ENCODE measurements at places on chromosomes 5 and 9.

- DNase-seq, result no peak
Observed at GRCh38 chr9:38048316-38048969, 20.6 kb downstream of the SHB start.

GRCh38 chr9:131674425-131675421, 65.2 kb downstream of the RAPGEF1 start:
- DNase-seq, result no peak

GRCh38 chr5:76457674-76458485, 54.8 kb downstream of the IQGAP2 start:
- DNase-seq, result no peak

DNA sequence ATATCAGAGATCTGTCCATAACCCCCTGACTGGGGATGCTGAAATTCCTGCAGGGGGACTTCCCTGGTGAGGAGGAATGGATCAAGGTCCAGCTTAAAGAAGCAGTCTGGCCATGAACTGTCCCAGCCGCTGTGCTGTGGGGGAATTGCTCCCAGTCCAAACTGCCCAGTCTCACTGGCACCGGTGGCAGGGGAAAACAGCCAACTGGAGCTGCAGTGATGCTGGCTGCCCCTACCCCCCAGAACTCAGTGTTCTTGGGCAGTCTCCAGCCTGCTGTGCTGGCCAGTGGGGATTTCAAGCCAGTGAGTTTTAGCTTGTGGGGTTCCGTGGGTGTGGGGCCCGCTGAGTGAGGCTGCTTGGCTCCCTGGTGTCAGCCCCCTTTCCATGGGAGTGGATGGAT, 306.5 kb upstream of the RPS23 start:
- no peak for DNase-seq

DNA sequence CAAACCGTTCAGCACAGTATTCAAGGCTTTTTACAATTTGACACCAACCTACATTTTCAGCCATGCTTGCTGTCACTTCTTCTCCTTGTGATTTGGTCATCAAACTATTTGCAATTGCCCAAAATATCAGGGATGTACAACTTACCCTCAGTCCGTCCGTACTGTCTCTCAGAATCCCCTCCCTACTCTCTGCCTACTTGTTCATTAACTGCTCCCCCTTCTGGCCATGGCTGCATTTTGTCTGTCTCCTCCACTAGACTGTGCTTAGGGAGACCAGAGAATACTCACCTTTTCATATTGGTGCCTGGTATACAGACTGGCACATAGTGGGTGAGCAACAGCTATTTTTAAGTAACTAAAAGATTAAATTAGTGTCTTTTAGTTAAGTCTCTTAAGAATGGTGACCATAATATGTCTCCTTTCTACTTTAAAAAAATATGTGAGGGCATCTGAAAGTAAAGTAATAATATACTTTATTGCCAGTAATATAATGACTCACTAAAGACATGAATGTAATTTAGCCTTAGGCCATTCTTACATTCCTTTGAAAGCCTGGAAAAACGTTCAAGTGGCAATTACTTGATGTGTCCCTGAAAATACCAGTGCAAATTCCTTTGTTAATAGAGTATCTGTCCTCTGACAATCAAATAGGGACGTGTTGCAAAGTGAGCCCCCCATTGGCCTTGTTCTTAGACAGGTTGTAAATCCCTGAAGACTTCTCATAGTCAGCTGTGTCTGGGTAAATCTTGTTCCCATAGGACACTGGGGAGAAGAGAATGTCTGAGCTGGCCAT, 27.8 kb downstream of the PRLR start:
- DNase-seq, result no peak

DNA sequence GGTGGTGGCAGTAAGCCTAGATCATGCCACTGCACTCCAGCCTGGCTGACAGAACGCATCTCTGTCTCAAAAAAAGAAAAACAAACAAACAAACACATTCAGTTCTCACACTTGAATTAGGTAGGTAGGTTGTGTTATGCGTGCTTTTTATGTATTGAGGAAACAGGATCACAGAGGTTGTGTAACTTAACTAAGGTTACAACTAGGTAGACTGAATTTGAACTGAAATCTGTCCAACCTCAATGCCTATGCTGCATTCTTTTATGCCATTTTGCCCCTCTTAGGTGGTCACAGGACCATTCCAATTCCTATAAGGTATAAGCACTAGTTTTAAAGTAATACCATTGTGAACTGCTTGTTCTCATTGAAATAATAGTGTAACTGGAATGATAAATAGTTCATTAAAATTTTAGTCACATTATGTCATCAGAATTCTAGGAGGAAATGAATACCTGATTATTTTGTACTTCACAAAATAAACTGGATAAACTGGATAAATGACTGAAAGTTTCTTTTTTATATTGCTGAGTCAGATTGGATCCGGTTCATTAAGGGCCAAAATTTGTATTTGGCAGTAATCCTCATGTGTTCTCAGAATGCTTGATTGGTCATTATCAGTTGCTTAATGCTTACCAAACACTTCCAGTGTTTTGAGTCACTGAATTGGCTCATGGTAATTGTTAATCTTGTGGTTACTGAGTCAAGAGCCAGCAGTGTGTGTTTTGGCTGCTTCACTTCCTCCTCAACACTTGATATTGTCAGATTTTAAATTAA, 7.1 kb downstream of the UBAP1 start:
- no peak for DNase-seq

GRCh38 chr9:70995511-70995910, 125.9 kb downstream of the TRPM3 start:
- no peak for DNase-seq

GRCh38 chr9:97570899-97571298, 62.3 kb downstream of the TSTD2 start:
- no peak for DNase-seq

GRCh38 chr5:110377361-110377760, 349.1 kb downstream of the TMEM232 start:
- no peak for DNase-seq

DNA sequence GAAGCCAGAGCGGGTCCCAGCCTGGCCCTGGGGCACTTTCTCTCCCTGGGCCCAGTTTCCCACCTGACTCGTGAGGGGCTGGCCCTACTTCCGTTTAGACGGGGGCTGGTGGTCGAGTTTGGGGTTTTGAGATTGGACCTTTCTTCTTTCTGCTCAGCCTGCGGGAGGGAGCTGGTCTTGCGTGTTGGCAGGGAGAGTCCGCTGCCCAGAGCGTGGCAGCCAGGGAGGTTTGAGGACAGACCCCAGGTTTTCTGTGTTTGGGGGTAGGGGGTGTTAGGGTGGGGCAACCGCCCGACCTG, 6.0 kb upstream of the PITX1 start:
- DNase-seq, result no peak

DNA sequence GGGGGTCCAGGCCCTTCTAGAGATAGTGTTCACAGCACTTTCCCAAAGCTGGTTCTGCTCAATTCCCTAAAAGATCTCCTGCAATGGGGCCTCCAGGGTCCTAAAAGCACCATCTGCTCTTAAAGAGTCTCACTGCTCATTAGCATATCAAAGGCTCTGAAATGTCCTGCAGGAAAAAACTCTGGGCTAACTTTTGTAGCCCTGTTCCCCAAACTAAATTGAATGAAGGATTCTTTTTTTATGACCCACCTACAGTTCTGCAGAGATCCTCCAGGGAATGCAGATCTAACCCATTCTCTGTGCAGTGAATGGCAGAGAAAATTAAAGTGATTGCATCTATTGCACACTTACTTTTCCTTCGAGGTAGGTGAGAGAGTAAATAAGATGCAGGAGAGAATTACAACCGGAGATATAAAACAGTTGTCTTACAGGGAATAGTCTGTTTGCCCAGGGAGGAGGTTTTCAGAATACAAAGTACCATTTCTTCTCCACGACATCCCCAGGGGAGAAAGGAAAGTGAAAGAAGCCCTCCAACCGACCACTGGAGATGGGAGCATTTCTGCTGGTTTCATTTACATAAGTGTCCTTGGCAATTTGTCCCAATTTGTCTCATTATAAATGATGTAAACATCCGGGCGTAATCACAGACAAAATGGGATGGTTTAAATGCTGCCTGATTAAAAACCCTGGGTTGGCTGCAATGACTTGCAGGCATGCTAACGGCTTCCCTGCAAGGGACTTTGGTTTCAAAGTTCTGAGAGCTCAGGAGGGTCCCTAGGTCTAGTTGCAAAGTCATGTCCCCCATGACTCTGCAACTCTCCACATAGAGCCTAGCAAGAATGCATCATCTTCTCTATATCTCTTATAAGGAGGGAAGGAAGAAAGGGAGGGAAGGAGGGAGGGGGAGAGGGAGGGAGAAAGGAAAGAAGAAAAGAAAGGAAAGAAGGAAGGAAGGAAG, 114.0 kb downstream of the KCNIP1 start:
- no peak for DNase-seq

DNA sequence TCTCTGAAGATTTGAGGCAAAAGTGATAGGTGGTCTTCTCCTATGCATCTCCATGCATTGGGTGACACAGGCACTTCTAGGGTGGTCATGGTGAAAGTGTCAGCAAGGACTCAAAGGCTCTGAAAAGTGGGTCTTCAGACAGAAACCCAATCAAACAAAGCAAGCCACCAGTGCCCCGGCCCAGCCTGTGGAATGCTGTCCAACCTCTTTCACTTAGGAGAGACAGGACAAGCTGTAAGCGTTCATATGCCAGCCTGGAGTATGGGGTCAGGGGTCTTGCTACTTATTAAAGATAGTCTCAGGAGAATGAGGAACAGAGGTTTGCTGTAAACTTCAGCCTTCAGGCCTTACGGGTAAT, 324.5 kb downstream of the GADD45G start:
- no peak for DNase-seq

- DNase-seq, result no peak
Observed at GRCh38 chr5:125112196-125112595, 365.8 kb upstream of the ZNF608 start.

- DNase-seq, result no peak
Observed at GRCh38 chr5:20556115-20556763, 568.2 kb upstream of the CDH18 start.

DNA sequence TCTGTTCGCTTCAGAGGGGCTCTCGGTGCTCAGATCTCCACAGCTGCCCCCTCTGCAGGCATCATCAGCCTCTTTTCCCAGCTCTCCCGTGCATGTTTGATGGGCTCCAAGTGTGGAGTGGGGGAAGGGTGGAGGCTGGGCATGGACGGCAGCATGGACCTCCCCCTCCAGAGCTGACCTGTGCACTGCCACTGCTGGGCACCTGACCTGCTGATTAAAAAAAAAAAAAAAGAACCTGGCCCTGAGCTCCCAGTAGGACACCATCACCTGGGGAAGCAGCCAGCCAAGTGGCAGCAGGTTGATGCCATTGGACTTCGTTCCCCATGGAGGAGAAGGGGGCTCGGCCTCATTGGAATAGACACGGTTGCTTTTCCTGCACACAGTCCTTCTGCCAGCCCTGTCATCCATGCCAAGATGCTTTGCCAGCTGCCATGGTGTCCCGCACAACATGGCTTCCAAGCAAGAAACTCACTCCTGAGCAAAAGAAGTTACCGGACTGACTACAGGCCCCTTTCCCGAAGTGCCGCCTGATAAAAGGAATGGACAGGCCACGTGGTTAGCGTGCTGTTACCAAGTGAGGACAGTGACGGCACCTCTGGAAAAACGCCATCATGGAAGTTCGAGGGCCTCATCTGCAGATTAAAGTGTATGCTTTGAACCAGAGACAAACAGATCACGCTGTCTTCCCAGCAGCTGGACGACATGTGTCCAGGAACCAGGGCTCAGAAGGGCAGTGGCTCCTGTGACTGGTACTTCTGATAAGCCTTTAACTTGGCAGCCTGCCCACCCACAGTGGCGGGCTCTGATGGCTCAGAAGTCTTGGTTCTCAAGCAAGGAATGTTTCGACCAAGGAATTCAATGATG, 14.7 kb upstream of the BRD3OS start:
- no peak for DNase-seq

GRCh38 chr9:91803151-91803940, 146.7 kb downstream of the ROR2 start:
- no peak for DNase-seq

DNA sequence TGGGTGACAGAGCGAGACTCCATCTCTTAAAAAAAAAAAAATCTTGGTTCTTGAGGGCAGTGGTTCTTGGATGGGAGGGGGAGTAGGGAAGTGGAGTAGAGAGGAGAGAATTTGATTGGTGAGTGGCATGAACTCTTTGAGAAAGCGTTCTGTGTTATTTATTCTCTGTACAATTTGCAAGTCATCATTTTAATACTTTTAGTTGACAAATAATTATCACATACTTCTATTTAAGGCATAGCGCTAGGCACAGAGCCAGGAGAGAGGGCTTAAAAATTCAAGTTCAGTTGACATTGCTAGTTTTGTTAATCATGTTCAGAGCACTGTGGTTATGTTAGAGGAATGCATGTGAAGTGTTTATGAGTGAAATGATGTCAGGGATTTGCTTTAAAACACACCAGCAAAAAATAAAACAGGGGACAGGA, 24.6 kb downstream of the HSDL2 start:
- no peak for DNase-seq

DNA sequence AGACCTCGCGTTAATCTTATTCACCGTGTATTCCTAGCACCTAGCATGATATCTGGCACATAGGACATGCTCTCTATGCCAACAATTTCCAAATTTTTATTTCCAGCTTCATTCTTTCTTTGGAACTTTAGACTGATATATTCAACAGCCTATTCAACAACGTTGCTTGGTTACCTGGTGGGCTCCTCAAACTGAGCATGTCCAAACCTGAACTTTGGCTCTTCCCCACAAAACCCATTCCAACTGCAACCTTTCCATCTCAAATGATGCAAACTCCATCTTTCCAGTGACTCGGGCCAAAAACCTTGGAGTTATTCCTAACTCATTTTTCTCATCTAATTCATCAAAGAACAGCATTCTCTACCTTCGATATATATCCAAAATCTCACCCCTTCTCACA, 525.2 kb downstream of the AGTPBP1 start:
- DNase-seq, result no peak

DNA sequence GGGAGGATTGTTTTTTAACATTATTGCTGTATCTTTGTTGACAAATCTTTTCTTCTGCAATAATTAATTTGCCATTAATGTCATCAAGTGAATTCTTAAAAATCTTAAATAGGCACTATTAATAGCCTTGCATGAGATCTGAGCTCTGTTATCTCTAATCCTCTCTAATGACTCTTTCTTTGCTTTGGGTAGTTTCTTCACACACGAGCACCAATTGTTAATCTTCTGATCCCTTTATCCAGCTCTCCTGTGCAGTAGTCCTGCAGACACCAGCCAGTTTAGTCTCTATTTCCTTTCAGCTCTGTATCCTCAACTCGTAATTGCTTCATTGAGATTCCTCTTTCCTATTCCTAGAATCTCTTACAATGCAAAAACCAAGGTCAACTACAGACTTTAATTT, 8.1 kb downstream of the SPINK14 start:
- no peak for DNase-seq

GRCh38 chr5:15326932-15327331, 173.0 kb upstream of the FBXL7 start:
- DNase-seq, result no peak

GRCh38 chr5:126536874-126537273, 58.1 kb downstream of the ALDH7A1 start:
- no peak for DNase-seq

- no peak for DNase-seq
Observed at GRCh38 chr9:133935328-133936005, 56.7 kb downstream of the VAV2 start.

- no peak for DNase-seq
Observed at GRCh38 chr9:73889023-73889422, 608.1 kb upstream of the RORB start.

Measured in activated B cell treated with CpG ODN at 0.5 μM for 24 hours (primary cell).